Activated CD8-positive, alpha-beta T cell treated with anti-CD3 and anti-CD28 coated beads for 36 hours (primary cell): ENCODE measurements at places on chromosomes 2 and 18. TPM values are rescaled to one million over a fixed set of nuclear protein-coding genes. Genes with fewer than 3 reads are reported as not detected.

The MAP2 gene
- total RNA-seq = not detected

The FIGLA gene
- not detected for total RNA-seq

The MYO1B gene
- 43.2 TPM for total RNA-seq

- DNase-seq = no peak
- H3K4me3 ChIP-seq = no peak overlapping the region
- no peaks in the 10 kb centered on the region for H3K36me3 ChIP-seq
- H3K27me3 ChIP-seq = no peaks in the 10 kb centered on the region
These were observed 117.3 kb downstream of the CTIF start for GRCh38 chr18:48656176-48656575.

DNA sequence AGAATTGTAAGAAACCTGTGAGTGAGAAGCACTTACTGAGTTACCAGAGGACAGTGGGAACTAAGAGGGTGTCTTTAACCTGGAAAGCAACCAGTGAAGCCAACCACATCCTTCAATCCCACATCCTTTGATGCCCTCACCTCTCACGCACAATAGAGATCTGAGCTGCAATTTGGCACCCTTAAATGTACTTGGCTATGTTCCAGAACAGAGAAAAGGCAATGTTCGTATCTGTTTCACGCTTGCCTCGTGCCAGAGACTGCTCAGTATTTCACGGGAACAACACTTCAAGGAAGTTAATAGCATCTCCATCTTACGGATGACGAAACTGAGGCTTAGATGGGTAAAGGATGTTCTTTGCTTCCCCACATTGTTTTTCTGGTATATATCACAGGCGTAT is 167.4 kb downstream of the DPP10 start:
- H3K4me1 ChIP-seq = no peaks in the 10 kb centered on the region
- H3K27me3 ChIP-seq = peaks cover 1% of the 10 kb centered on the region
- H3K4me3 ChIP-seq = no peak overlapping the region
- H3K36me3 ChIP-seq = no peaks in the 10 kb centered on the region

- DNase-seq = no peak
- no peaks in the 10 kb centered on the region for H3K4me1 ChIP-seq
- H3K4me3 ChIP-seq = no peak overlapping the region
- no peaks in the 10 kb centered on the region for H3K36me3 ChIP-seq
- no peak overlapping the region for H3K27ac ChIP-seq
These were observed 75.4 kb upstream of the KCNE4 start for GRCh38 chr2:222976521-222977061.

- H3K27me3 ChIP-seq = peaks cover 2% of the 10 kb centered on the region
- H3K4me3 ChIP-seq = no peak overlapping the region
- H3K36me3 ChIP-seq = peaks cover 2% of the 10 kb centered on the region
- no peak for DNase-seq
- H3K4me1 ChIP-seq = peaks cover 6% of the 10 kb centered on the region
These were observed 76.0 kb downstream of the GFPT1 start for GRCh38 chr2:69311024-69311416.

DNA sequence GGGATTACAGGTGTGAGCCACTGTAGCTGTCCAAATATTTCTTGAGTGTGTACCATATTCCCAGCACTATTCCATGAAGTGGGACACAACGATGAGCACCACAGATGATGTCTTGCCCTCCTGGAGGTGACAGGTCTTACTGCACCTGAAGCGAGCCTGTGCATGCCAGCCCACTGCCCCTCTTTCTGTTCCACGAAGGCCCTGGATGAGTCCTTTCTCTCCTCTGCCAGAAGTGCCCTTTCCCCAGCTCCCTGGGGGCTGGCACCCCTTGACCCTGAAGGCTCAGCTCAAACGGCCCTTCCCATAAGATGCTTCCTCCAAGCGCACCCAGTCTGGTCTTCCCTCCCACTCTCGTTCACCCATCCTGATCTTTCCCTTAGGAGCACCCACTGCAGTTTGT is 5.5 kb downstream of the ATP6V1B1 start:
- no peak for DNase-seq
- H3K36me3 ChIP-seq = no peaks in the 10 kb centered on the region
